Right kidney (tissue), 9 donors: ENCODE measurements at places on chromosomes 3 and 15.

DNA sequence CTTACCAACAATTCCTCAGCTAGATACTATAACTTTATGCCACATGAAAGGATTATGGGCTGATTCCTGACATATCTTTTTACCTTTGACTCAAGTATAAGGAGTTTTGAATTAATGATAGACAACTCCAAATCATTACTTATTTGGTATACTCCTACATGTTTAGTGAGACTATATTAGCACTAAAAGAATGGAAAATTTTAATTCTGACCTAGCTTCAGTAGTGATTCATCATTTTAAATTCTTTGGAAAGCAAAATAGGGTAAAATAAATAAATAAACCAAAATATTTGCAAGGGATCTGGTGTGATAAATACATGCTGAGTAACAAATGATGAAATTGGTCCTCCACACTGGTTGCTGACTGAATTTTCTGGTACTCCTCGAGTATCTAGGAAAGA is 42.3 kb upstream of the VGLL3 start:
- no peak for DNase-seq

GRCh38 chr3:124412644-124413043 is 317.6 kb upstream of the UMPS start:
- DNase-seq, result no peak

GRCh38 chr15:74770211-74770903 is 11.5 kb upstream of the CSK start:
- DNase-seq, result no peak

- no peak for DNase-seq
Measured at GRCh38 chr3:101518421-101518871, 5.4 kb upstream of the SENP7 start.

- no peak for DNase-seq
Measured at GRCh38 chr15:100245855-100246254, 95.9 kb downstream of the ADAMTS17 start.

- no peak for DNase-seq
Measured at GRCh38 chr15:71374607-71375352, 259.5 kb downstream of the THSD4 start.

DNA sequence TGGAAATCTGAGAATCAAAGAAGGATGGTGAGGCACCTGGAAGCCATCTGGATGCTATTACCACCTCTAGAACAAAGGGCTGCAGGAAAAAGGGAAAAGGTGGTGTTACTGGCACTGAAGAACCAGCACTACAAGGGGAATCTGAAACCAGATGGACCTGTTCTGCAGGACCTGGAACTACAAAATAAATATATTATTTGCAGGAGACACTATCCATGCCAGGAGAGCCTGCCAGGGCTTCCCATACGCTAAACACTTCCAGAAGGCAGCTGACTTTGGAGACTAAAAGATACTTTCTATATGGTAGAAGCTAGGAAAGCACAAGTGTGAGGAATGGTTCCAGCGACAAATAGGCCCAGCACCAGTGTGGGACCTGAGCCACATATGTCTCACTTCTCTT is 83.4 kb upstream of the POU1F1 start:
- no peak for DNase-seq

- no peak for DNase-seq
Measured at GRCh38 chr3:114319453-114319852, 25.6 kb downstream of the TIGIT start.

DNA sequence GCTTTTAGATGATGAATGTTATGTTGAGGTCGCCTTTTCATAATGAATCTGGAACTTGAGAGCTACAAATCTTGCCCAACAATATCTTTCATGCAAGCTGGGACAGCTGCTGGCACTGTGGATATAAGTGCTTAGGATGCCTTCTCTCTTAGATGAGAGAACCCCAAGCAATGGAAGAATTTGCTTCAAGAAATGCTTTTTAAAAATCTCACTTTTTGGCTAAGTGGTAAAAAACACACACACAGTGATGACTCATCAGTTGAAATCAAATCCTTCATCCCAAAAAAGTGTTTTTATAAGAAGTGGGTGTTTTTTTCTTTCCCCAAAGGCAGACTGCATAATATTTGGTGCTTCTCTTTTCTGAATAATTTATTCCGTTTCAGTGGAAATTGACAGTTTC is 38.4 kb upstream of the GALNT15 start:
- DNase-seq, result no peak

GRCh38 chr15:74809956-74810355 is 2.7 kb upstream of the LMAN1L start:
- DNase-seq, result no peak

DNA sequence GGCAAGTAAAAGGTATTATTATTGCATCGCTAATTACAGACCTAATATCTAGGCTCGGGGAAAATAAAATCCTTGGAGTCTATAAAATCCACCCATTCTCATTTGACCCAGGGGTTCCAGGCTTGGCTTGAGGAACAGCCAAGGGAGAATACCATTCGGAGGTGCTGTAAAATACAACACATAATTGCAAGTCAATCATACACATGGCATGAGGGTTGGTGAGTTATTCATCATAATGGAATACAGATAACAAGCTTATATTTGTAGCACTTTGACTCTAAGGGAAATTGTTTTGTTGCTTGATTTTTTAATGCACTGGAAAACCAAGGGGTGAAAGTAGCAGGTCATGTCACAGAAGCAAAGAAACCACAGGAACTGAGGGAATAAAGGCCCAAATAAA is 16.8 kb upstream of the DIS3L start:
- DNase-seq, result no peak

DNA sequence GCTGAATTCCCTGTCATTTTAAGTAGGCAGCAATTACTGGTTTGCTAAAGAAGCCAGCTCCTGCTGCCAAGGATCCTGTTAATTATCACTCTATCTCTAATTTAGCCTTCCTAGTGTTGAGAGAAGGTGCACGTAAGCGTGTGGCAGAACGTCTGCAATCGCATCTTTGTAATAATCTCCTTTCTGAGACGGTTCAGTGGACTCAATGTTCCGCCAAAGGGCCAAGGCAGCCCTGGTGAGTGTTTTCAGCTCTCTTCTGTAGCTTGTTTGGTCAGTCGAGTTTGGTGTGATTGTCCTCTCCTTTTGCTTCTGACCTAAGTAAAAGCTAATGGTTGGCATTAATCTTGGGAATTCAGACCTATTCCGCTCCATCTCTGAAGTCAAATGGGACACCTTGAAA is 24.2 kb downstream of the MITF start:
- no peak for DNase-seq

GRCh38 chr15:95168951-95169431 is 937.6 kb downstream of the MCTP2 start:
- DNase-seq, result peak; percentile 60

DNA sequence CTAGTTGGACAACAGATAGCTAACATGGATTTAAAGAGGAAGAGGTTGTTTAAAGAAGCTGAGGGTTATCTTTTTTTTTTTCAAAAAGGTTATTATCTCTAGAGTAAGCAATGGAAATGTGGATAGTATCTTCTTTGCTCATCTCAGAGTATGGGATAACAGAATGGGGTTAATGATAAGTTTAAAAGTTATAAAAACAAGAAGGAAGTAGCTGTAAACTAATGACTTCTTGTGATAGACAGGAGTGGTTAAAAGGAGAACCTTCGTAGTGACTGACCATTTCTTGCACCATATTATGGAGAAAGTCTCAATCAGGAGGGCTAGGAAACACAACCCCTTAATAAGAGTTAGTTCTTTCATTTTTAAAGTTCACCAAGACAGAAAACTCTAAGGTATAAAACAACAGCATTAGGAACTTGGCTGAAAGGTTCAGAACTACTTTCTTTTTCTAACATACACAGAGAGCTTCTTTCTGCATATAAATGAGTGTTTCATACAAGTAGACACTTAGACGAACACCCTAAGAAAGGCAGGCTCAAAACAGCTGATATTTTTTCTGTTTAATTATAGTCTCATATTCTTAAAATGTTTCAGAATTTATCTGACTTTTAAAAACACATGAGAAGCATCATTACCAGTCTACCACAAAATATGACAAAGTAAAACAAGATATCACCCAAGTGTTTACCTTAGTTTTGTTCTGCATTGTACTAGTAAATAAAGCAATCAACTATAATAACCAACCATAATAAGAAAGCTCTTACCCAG is 140.0 kb downstream of the MEIS2 start:
- no peak for DNase-seq

DNA sequence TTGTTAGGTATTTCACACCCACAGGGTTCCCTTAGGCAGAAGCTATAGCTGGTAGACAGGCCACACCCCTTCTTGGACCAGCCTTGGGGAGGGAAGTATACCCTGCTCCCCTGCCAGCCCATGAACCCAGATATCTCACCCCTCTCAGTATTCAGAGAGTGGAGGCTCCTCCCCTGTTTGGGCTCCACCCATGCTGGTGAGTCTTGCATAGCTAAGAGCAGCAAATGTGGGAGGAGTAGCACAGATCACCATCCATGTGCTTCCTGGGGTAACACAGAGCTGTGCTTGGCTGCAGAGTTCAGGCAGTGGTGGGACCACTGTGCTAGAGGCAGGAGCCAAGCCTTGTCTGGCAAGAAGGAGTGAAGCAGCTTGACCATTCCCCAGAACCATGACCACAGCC is 427.2 kb downstream of the ZIC1 start:
- no peak for DNase-seq

- no peak for DNase-seq
Measured at GRCh38 chr3:172410702-172411477, 37.4 kb downstream of the GHSR start.

- peak; percentile 53 for DNase-seq
Measured at GRCh38 chr3:58009026-58009748, 965 bp downstream of the FLNB start.
